ENCODE measurements at places on chromosomes 6 and 20.

DNA sequence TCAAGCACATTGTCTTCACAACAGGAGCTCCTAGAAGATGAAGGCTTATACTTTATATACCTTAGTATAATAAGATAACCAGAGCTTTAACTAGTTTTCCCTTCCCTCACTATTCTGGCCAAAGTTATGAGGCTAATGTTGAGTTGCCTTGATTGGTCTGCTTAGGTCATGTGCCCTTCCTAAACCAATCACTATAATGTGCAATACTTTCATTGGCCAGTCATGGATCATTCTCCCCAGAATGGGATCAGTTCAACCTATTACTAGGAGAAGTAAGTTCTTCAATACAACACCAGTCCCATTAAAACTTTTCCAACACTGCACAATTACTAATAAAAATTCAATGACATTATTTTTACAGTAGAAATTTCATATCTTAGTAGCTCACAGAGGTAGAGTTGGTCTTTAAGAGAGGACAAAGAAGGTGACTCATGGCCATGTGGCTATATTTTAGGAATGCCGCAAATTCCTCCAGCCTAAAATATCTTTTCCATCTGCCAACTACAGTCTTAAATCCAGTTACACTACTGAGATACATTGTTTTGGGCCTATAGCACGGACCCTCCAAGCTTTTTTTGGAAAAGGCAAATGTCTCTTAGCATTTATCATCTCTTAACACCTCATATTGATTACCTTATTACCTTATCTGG is 12.5 kb upstream of the POU3F2 start:
- no peak for DNase-seq

GRCh38 chr20:31537890-31538289 is 23.6 kb downstream of the HM13 start:
- no peak for DNase-seq

- DNase-seq: no peak
Measured at GRCh38 chr6:169341706-169342105, 88.1 kb upstream of the THBS2 start.

DNA sequence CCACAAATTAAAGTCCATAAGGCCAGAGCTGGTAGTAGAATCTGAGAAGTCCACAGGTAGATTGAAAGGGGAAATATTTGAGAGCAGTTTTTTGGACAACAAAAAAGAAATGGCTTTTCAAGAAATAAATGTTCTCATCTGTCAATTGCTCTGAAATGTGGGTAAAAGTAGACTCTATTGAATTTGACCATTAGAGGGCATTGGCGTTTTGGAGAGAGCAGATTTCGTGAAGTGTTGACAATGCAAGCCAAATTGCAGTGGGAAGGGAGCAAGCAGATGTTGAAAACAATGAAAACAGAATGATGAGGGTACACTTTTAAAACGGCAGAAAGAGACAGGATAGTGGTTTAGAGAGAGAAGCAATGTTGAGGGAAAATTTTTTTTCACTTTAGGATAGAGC is 149.1 kb upstream of the FAM83B start:
- DNase-seq: no peak

- DNase-seq: no peak
Measured at GRCh38 chr20:37081717-37082289, 14.0 kb downstream of the RBL1 start.

DNA sequence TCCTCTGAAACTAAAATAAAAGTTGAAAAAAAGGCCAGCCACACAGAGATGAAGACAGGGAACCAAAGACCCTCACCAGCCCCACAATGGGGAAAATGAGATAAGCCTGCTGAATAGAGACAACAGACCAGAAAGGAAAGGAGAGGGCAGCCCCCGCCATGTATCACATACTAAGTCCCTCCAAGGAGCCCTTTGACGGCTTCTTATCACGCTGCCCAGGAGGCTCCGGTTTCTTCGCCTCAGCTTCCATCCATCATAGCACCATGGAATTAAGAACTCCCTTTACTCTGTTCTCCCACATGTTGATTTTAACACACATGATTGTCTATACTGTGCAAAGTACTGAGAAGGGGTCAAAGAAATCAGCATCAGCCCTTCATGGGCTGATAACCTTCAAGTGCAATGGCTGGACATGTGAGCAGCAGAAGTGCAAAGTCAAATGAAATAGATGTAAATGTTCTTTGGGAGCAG is 54.9 kb downstream of the MAP3K5 start:
- no peak for DNase-seq

GRCh38 chr6:117601811-117602150 is 530 bp downstream of the GOPC start:
- DNase-seq: peak; percentile 60

GRCh38 chr6:139846538-139847456 is 472.3 kb upstream of the CITED2 start:
- peak; percentile 79 for DNase-seq

- no peak for DNase-seq
Measured at GRCh38 chr20:20322912-20323311, 45.0 kb upstream of the INSM1 start.

DNA sequence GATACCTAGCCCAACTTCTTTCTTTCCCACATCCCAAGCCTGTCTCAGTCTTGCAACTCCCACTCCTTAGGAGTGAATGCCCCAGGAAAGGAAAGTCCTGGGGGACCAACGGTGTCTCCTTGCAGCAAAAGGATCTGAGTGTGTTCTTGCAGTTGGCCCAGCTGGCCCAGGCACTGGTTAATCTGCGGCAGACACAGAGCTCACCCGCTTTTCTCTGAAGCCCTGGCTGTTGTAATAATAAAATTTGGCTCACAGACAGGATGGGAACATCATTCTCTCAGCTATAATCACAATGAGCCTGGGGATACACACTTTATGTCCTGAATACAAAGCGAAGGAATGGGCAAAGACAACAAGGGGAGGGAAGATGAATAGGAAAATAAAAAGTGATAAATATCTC is 287.0 kb upstream of the PRND start:
- no peak for DNase-seq

DNA sequence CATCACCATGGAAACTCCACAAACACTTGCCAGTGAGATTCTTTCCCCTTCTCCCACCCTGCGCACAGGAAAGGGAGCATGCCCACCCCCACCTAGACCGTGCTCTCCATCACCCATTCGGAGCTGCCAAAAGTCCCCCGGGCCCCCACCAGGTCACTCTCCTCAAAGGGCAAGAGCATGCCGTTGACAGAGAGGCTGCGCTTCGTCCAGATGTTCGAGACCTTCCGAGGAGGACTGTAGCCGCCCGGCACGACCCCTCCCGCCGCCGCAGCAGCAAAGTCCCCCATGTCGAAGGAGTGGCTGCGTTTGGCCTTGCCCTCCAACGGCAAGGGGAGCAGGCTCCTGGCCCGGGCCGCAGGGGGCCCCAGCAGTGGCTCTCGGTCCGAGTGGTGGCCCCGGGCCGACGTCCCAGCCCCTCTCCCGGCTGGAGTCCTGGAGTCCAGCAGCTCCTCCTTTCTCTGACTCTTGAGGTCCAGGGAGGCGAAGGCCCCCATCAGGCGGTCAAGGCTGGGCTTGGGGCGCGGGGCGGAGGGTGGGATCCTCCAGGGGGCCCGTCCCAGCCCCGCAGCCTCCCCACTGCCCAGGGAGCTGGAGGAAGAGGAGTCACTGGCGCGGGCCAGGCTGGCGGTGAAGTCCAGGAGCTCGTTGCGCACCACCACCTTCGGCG is 195.2 kb downstream of the LRFN2 start:
- DNase-seq: no peak

- no peak for DNase-seq
Measured at GRCh38 chr6:10425176-10425974, 10.5 kb upstream of the TFAP2A start.

DNA sequence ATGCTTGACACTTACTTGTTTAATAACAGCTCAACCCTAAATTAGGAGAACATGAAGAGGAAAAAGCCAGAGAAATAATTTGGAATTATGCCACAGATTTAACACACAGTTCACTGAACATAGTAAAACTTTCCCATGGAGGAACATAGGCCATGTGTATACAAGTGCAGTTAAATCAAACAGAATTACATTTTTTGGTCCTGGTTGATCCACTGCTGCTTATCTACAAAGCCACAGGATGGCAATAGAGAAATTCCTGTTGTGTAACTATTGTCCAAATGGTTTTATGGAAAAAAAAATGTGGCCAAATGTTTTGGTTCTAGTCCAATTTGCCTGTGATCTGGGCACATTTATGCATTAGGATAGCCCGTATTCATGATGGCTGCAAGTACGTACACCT is 136.8 kb downstream of the ALDH8A1 start:
- DNase-seq: no peak

DNA sequence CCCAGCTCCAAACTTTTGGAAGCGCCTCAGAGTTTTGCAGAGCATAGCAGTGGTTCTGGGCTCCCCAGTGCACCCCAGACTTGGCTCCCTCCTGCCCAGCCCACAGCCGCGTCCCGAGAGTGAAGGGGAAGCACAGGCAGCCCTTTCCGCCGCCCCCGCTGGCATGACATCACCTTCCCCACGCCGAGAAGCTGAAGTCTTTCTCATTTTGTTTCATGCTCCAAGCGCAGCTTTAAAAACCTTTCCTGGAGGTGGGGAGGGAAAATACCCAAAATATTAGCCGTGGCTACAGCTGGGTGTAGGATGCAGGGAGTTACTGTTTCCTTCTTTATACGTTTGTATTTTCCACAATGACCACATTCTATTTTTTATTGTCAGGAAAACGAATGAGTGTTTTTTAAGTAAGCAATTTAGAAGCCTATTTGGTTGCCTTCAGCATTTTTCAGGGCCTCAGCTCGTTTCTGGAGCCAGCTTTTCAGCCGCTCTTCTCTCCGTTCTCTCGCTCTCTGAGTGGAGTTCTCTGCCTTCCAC is 72.9 kb downstream of the SNX5 start:
- DNase-seq: no peak

DNA sequence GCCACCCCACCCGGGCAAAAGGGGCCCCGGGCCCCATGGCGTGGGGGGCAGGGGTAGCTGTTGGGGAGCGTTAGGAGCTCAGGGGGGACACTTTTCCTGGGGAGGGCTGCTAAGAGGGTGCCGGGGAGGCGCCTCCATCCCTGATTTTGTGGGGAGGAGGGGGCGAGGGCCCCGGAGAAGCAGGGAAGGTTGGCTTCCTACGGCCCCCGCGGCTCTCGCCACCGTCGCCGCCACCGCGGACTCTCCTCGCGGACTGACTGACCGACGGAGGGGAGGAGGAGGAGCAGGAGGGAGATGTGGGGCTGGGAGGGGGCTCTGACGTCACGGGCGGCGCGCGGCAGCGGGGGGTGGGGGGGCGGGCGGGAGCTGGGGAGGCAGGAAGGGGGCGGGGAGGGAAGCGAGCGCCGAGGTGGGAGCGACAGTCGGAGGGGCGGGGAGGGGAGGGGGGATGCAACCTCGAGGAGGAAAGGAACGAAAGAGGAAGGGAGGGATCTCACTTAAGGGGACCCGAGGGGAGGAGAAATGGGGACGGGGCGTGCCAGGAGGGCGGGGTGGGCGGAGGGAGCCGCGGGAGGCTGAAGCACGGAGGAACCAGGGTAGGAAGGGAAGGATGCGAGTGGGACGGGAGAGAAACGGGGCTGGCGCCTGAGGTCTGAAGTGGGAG is 5.1 kb downstream of the GABBR1 start:
- DNase-seq: no peak

- no peak for DNase-seq
Measured at GRCh38 chr20:62620625-62621024, 21.7 kb upstream of the SLCO4A1 start.

GRCh38 chr20:1388253-1388652 is 4.6 kb downstream of the FKBP1A start:
- DNase-seq: no peak

GRCh38 chr6:148249160-148249559 is 93.5 kb upstream of the SASH1 start:
- no peak for DNase-seq

DNA sequence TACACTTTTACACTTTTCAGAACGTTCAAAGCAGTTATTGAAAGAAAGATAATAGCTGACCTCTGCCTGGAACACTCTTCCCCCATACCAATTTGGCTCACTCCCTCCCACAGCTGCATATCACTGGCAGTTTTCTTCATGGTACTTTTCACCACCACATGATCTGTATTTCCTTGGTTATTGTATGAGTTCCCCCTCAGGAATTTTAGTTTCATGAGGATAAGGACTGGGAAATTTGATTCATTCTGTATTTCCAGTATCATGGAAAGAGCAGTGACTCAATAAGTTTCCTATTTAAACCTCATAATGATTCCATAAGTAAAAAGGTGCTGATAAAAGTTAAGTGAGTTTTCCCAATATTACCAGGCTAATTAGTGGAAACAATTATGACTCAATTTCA is 16.0 kb downstream of the HTR1B start:
- DNase-seq: no peak

DNA sequence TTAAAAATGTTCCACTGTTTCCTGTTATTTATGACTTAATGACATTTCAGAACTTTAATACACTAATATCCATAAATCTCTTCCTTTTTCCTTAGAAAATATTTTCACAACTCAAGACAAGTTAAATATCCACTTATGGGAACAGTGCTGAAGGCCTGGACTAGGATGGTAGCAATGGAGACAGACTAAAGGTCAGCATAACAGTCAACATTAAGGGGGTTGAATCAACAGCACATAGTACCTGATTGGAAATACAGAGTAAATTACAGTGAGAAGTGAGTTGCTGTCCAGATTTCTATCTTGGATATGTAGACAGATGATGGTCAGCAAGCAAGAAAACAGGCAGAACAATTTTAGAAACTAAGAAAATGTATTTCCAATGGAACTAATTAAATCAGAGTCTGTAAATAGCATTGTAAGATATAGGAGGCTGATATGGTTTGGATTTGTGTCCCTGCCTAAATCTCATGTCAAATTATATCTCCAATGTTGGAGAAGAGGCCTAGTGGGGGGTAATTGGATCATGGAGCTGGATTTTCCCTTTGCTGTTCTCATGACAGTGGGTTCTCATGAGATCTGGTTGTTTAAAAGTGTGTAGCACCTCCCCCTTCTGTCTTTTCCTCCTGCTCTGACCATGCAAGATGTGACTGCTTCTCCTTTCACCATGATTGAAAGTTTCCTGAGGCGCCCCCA is 682.7 kb downstream of the MAFB start:
- DNase-seq: no peak

- DNase-seq: peak; percentile 35
Measured at GRCh38 chr6:27684264-27685211, 211.6 kb upstream of the ZNF184 start.

DNA sequence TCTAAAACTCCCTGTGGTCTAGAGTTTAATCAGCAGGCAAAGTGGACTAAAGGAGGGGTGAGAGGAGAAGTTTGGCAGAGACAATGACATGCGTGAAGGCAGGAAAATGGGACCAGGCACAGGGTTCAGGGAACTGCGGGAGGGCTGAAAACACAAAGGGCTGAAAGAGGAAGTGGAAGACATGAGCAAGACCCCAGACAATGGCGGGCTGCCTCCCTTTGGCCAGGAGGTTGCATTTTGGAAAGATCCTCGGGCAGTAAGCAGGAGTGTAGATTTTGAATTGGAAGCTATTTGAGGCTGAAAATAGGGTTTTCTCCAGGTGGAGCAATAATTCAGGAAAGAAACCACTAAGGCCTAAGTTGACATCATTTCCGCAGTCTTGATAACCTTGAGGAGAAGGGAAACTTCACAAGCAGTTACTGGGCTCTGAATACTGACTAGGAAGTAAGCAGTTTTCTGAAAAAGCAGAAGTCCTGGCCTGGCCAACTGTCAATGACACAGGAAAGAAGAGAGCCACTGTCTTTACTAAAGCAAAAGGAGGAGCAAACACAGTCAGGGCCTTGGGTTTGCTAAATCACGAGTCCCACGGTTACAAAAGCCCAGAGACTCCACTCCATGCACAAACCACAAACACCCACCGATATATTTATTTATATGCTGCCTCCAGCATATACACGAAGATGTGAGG is 3.4 kb downstream of the LY86 start:
- DNase-seq: no peak

GRCh38 chr20:21006611-21007010 is 99.5 kb downstream of the LINC00237 start:
- DNase-seq: no peak

Data from NCI-H526 treated with DMSO at 0.1 percent for 48 hours (cell line).